Dermis microvascular lymphatic vessel endothelial cell (primary cell): ENCODE measurements at places on chromosomes 5 and 9. TPM values are rescaled to one million over a fixed set of nuclear protein-coding genes. Genes with fewer than 3 reads are reported as not detected.

GRCh38 chr9:20476912-20477521, 145.3 kb downstream of the MLLT3 start:
- DNase-seq: no peak

GRCh38 chr9:131704141-131704983, 35.5 kb downstream of the RAPGEF1 start:
- DNase-seq: no peak

MRPS2 gene
- 11.3 and 18.5 TPM in 2 replicates for total RNA-seq

- no peak for DNase-seq
Measured at GRCh38 chr5:138664276-138664943, 88.8 kb upstream of the CTNNA1 start.

- DNase-seq: no peak
Measured at GRCh38 chr9:128823903-128824406, 5.6 kb downstream of the SPOUT1 start.

C5orf63 gene
- total RNA-seq: 0.89 and 1.2 TPM in 2 replicates
